Vagina (tissue), 2 donors: ENCODE measurements at places on chromosomes 12 and 14.

DNA sequence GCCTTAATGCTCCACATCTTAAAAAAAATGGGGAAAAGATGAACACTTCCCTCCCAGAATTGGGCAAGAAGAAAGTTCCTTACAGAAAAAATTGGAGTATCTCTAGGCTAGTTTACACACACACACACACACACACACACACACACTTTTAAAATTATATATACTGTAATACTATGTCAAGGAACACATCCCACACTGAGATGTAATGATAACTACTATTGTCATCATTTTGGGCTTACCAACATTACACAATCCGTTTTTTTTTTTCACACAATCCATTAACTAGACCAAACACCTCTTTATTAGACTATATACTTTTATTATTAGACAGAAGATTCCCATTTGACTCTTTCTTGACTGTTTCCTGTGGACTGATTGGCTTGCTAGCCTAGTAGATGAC lies 2.5 kb downstream of the LTBR start:
- no peak for DNase-seq

DNA sequence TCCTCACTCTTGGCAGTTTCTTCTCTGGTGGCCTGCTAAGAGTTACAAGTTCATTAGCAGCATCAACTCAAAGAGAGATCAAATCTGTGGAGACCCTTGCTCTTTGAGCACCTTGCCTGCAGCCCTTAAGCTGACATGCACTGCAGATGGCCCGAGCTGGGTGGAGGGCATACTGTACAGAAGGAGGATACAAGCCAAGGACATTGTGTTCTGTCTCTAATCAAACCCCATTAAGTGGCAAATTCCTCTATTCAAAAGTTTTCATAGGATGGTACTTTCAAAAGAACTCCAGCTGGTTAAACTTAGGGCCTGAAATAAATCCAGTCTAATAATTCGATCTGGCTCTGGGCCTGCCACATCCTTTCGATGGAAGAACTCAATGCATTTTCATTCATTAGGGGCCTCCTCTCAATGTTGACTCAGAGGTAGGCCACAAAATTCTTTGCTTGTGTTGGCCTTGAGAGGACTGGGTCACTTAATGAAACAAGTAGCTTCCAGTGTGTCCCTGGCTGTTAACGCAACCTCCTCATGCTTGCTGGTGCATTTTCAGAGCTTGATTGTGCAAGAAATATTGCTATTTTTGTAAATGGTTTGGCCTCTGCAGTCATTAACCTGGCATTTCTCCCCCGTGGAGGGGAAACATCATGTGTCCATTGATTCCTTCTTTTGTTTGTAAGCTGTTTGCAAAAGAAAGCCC lies 318.2 kb downstream of the NUAK1 start:
- DNase-seq = no peak

GRCh38 chr12:130298322-130299021 lies 39.2 kb upstream of the PIWIL1 start:
- peak; percentile 56 for DNase-seq

- DNase-seq = no peak
Measured at GRCh38 chr12:111169456-111169855, 199.4 kb downstream of the PHETA1 start.

- no peak for DNase-seq
Measured at GRCh38 chr12:31897781-31898503, 61.3 kb upstream of the RESF1 start.
